Muscle of back (tissue), 13 donors: ENCODE measurements at places on chromosomes 5 and 9.
A peak's percentile ranks its signal among the peaks of the same experiment; 100 is the strongest.

GRCh38 chr9:73980754-73981153 lies 516.4 kb upstream of the RORB start:
- DNase-seq: no peak

DNA sequence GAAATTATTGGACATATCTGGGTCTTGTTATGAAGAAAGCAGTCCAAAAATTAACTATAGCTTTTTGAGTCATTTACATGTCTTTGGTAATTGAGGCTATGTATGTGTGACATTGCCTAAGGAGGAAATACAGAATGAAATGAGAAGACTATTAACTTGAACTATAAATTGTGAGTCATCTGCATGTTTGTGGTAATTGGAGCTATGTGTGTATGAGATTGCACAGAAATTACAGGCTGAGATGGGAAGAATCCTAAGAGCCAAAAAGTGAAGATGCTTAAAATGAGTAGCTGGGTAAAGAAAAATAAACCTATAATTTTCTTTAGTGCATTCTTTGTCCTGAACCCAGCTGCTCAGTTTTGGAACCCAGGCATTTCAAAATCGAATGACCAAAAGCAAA lies 747.6 kb upstream of the EDIL3 start:
- peak; percentile 18 for DNase-seq

- DNase-seq: no peak
Observed at GRCh38 chr9:107333363-107333762, 50.3 kb downstream of the RAD23B start.

DNA sequence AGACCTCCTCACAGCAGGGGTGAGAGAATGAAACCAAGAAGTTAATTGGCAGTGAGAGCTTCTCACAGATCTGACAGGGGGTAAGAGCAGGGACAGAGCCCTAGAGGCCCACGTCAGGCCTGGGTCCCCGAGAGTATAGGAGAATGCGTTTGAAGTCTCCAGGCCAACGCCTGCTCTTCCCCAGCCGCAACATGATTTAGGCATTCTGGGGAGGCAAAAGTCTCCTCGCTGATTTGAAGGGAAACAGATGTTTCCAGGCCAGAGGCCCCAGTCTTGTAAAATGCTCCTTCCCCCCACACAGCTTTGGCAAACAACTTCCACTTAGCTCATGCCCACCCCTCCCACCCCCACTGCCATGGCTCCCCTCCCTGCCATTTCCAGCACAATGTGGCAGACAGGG lies 239.2 kb upstream of the TRIM32 start:
- peak; percentile 54 for DNase-seq

GRCh38 chr5:69202497-69202896 lies 13.1 kb downstream of the CENPH start:
- no peak for DNase-seq

- DNase-seq: peak; percentile 62
Observed at GRCh38 chr9:78605041-78606000, 308.4 kb downstream of the PSAT1 start.

DNA sequence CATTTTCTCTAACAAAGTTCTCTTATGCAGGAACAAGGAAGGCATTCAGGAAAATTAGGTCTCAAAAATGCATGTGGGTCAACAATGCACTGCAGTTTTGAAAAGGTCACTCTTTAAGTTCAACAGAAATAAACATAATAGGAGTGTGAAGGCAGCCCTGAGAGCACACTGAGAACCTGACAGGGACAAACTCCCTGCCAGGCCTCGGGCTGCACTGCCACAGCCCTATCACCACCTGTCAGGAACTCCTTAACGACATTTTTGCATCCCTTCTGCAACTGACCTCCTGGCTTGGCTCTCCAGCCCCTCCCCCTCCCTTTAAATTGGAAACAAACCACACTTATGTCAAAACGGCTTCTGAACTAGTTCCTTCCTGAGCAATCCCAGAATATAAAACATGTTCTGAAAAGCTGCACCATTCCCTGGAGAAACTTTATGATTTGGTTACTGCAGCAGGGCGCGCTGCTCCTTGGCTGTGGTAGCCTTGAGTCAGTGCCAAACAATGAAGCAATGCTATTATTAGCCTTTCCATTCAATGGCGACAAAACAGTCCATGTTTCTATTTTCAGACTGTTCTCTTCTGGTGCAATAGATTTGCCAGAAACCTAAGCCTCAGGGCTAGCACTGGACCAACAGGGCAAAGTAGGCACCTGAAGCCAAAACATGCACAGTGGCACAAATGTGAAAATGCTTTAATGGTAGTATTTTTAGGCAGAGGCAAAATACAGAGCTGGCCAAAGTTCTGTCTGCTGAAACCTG lies 160.1 kb upstream of the ZNF608 start:
- DNase-seq: peak; percentile 95

GRCh38 chr5:115599502-115599901 lies 2.8 kb downstream of the TICAM2 start:
- DNase-seq: peak; percentile 23

GRCh38 chr5:25694801-25695200 lies 1050.0 kb upstream of the CDH10 start:
- DNase-seq: no peak

GRCh38 chr5:147658293-147658932 lies 124.1 kb downstream of the JAKMIP2 start:
- no peak for DNase-seq

DNA sequence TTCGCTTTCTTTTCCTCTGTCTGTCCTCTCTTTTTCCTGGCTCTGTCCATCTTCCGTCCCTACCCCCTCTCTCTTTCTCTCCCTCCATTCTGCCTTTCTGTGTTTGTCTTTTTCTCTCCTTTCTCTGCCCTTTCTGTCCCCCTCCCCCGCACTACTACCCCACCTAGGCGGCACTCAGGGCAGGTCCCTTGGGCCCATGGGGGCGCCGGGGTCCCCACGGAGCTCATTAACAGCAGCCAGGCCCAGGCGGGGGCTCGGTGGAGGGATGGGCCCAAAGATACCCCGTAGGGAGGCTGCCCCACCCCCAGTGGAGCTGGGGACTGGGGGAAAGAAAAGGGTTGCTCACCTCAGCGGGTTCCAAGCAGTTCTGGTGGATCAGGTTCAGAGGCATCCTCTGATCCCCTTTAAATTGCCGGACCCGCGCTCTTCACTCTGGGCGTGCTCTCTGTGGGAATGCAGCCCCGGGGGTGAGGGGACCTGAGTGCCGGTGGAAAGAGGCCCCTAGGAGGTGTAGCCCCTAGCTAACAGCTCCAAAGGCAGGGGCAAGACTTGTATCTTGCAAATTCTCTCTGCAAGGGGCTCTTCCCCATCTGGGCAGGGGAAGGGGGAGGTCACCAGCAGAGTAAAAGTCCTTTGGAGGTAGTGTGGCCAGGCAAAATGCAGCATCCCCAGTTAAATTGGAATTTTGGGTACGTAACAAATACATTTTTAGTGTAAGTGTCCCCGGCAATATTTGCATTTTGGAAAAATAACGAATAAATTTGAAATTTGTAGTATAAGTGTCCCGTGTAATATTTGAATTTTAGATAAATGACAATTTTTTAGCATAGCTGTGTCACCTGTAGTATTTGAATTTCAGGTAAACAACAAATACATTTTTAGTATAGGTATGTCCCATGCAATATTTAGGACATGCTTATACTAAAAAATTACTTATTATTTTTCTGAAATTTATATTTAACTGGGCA lies 7.4 kb downstream of the LHX2 start:
- no peak for DNase-seq

GRCh38 chr9:38639577-38639940 lies 19.2 kb upstream of the ANKRD18A start:
- no peak for DNase-seq

- DNase-seq: no peak
Observed at GRCh38 chr5:137599457-137599856, 100.3 kb upstream of the SPOCK1 start.

- no peak for DNase-seq
Observed at GRCh38 chr9:15246708-15247107, 60.3 kb downstream of the TTC39B start.

- no peak for DNase-seq
Observed at GRCh38 chr9:36964791-36965190, 69.3 kb downstream of the PAX5 start.

DNA sequence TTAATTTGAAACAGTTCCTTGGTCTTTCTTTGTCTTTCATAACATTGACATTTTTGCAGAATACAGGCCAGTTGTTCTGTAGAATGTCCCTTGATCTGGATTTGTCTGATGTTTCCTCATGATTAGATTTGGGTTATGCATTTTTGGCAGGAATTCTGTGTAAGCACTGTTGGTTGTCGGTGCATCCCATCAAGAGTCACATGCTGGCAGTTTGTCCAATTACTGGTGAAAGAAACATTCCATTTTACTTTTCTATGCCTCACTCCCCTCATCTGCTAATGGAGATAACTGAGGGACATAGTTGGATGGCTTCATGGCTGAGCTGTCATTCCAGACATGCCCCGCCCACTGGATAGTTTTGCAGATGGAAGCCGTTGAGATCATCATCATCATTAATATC lies 7.6 kb upstream of the ZNF618 start:
- DNase-seq: no peak

DNA sequence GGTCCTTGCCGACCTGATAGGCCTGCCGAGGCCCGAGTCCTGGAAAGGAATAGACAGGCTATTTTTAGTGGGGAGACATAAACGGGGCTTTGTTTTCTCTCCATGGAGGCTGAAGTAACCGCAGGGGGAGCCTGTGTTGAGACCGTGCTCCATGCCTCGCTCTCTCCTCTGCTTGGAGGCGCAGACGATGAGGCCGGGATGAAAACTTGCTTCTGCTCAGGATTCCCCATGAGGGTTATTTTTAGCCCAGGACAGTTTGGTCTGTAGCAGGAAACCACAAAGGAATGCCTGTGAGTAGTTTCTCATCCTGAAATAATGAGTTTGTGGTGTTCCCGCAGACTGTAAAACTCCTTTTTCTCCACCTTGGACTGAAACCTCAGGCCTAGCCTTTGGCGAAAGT lies 81.9 kb upstream of the RARS1 start:
- DNase-seq: peak; percentile 85

- peak; percentile 59 for DNase-seq
Observed at GRCh38 chr9:93051680-93052089, 6.8 kb upstream of the SUSD3 start.

DNA sequence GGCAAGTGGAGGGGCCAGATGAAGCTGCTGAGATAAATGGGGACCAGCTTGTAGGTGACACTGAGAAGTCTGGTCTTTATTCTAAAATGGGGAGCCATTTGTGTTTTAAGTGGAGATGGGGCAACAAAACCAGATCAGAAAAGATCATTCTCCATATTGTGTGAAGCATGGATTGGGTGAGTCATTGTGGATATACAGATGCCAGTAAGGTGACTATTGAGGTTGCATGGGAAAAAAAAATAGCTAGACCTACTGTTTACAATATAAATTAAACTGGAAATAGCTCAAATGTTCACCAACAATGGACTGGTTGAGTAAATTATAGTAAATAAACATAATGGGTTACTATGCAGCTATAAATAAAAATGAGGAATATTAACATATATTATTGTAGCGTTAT lies 5.4 kb upstream of the MAP1B start:
- no peak for DNase-seq

DNA sequence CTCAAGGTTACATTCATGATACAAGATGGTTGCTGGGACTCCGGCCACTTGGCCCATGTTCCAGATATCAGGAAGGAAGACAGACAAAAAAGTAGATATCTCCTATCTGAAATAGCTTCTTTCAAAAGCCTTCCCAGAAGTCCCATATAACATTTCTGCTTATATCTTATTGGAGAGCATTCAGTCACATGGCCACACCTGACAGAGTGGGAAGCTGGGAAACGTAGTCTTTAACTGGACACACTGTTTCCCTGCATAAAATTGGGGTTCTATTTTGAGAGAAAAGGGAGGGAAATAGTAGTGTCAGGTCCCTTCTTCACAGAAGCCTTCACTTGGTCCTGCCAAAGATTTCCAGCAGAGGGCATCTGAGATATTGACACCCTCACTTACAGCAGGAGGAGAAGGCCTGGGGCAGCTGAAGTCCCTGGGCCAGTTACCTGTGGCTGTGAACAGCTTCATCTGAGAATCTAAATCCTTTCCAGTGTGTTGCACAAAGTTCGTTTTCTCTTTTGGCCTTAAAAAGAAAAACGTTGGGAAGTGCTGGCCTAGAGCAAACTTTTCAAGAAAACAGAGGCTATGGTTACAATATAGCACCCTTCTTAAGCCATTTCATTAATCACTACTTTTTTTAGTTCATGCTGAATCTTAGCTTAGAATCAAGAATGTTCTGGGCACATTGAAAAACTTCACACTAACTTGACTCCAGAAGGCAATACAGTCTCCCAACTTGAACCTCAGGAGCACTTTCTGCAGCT lies 33.5 kb downstream of the SPEF2 start:
- peak; percentile 10 for DNase-seq

- DNase-seq: no peak
Observed at GRCh38 chr9:118570066-118570465, 799.2 kb downstream of the BRINP1 start.

GRCh38 chr9:82202808-82203207 lies 214.2 kb downstream of the SPATA31D1 start:
- DNase-seq: no peak

DNA sequence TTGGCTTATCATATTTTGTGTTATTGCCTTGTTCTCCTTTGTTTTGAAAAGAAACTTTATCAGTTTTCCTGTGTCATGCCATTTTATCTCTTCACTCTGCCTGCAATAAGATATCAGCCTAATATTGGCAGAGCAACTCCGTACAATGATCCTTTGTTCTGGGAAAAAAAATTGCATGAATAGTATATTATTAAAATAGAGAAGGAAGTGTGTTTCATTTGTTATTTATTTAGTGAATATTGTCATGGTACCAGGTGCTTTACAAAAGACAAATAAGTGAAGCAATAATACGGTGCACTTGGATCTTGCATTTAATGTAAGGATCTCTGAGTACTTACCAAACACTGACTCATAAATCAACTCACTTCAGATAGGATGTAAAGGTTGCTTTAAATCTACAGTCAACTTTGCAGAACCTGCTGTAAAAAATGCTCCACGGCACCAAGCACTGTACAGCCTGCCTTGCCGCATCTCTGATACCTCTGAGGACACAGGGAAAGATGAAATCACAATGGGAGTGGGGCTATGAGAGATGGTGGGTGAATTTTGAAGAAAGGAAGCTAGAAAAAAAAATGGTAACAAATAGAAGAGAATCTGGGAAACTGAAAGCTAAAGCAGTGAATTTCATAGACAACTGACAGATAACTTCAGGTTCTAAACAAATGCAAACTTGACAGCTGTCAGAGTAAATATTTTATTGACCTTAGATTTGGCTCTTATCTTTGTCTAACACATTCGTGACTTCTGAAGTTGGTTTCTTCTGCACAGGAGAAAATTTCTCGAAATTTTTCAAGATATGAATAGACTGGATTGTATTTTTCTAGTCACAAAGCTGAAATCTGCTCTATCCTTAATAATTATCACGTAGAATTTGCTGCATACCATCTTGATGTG lies 232.1 kb downstream of the ENC1 start:
- no peak for DNase-seq

- no peak for DNase-seq
Observed at GRCh38 chr9:136231478-136232297, 13.9 kb downstream of the QSOX2 start.
